Hematopoietic multipotent progenitor cell treated with erythropoietin and hydrocortisone succinate and interleukin-3 and kit ligand, for 6 days (in vitro differentiated cells): ENCODE measurements at places on chromosomes 7 and 10.

DNA sequence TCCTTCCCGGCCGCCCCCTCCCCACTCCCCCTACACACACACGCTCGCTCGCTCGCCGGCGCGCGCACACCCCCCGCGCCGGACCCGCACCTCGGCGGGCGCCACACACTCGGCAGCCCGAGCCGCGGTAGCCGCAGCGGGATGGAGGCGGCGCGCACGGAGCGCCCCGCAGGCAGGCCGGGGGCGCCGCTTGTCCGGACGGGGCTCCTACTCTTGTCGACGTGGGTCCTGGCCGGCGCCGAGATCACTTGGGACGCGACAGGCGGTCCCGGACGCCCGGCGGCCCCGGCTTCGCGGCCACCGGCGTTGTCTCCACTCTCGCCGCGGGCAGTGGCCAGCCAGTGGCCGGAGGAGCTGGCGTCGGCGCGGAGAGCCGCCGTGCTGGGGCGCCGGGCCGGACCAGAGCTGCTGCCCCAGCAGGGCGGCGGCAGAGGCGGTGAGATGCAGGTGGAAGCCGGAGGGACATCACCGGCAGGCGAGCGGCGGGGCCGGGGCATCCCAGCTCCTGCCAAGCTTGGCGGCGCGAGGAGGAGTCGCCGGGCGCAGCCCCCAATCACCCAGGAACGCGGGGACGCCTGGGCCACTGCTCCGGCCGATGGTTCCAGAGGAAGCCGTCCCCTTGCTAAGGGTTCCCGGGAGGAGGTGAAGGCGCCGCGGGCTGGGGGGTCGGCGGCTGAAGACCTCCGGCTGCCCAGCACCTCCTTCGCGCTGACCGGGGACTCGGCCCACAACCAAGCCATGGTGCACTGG is at the start of gene SORCS3:
Gene SORCS3 (plus strand): TSS at position 104 of the 750 bp plus-strand sequence.
- DNase-seq: no peak

DNA sequence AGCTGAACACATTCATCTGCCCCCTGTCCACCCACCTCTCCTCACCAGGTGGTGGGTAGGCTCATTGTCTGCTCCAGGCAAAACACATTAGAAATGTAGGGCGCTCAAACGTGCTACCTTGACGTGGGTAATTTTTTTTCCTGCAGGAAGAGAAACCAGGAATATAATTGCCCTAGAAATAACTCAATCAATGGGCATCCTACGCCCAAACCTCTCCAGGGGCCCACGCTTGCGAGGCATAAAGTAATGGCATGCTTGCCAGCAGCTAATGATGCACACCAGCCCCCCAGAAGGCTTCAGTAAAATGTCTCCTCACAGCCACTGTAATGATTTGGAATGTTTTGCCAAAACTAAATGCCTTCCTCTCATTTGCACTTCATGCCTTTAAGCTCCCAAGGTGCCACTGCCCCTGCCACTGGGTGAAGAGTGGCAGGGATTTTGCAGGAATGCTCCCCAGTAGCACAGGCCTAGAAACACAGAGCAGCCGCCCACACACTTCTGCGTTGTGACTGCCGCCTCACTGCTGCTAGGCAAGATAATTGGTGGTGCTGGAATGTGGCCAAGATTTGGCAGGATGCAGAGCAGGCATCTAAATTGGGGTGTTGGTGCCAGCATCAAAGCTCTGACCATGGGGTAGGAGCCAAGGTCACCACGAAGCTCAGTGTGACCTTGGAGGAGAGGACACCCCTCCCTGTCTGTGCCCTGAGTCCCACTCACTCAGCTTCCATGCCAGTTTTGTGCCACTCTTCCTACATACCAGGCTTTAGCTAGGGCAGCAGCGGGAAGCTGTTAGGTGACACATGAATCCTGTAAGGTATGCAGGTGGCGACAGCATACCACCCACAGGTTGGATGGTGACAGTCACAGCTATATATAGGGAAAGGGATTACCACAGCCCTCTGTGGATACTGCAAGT is 48.7 kb upstream of the PPP1R3C start:
- DNase-seq: peak; percentile 59

DNA sequence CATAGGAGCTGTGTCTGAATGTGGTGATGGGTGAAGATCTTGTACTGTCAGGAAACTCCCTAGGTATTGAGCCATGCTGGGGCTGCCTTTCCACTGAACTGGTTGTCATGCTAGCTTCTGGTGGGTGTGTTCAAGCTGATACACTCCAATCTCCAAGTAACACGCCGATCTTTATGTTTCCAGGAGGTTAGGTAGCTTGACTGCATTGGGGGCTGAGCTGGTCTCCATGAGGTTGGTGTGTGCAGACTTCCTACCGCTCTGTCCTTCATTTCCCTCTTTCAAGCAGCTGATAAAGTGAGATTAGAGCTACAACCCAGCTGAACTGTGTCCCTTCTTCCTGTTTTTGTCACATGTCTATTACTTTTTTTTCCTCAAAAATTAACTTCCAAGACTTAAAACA is 265.5 kb downstream of the ANKRD30A start:
- no peak for DNase-seq

GRCh38 chr7:2719007-2719406 is 31.0 kb downstream of the AMZ1 start:
- DNase-seq: peak; percentile 79

- DNase-seq: no peak
Observed at GRCh38 chr10:113479346-113480080, 73.3 kb upstream of the HABP2 start.

DNA sequence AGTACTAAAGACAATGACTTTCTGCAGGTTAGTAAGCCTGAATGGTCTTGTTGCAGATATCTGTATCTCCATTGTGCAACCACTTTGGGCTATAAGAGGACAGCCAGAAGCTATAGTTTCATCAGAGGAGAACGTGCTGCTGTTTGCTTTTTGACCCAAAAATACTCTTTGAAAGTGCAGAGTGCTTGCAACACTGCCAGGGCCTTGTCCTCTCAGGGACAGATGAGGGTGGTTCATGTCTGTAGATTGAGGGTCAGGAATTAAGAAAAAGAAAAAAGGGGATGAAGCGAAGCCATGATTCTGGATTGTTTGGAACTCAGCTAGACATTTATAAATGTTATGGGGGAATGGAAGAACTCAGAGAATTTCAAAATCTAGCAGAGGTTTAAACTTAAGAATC is 212.5 kb downstream of the SEC23IP start:
- DNase-seq: peak; percentile 3

DNA sequence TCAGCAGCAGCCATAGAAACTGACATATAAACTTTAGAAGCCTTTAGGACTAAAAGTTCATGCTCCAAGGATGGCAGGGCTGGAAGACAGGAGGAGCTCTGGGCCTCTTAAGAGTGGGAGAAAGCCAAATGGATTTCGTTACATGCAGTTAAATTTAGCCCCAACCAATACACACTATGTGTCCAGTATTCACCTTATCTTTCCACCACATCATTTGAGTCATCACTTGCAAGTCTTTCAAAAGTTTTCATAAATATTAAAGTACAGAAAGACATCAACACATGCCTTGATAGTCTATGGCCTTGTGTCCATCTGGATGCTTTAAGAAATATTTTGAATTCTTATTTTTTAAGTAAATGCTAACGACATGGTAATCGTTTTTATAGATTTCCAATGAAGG is 392.4 kb upstream of the LRRN3 start:
- DNase-seq: peak; percentile 1

DNA sequence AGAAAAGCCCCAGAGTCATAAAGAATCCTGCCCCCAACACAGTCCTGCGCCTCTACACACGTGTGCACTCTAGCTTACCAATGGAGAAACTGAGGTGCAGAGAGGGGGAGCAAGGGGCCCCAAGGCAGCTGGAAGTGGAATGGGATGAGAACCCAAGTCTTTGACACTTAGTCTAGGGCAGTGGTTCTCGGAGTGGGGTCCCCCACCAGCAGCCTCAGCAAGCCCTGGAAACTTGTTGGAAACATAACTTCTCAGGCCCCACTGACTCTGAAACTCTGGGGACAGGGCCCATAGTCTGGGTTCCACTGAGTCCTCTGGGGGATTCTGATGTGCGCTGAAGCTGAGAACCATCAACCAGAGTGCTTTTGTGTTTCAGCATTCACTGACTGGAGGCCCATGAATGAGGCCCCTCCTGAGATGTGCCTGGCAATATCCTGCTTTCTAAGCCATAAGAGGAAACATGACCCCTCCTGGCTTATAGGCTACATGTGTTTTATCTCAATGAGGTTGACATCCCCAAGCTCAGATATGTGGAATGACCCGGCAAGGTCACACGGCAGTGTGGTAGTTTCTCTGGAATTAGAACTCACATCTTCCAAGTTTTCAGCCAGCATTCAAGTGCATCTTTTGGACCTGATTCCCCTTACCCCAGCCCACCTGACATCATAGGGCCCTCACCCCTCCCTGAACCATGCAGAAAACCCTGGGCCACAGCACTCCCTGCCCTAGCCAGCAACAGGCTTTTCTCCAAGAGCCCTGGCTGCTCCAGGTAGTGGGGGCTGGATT is 147.3 kb upstream of the PCBD1 start:
- DNase-seq: no peak

DNA sequence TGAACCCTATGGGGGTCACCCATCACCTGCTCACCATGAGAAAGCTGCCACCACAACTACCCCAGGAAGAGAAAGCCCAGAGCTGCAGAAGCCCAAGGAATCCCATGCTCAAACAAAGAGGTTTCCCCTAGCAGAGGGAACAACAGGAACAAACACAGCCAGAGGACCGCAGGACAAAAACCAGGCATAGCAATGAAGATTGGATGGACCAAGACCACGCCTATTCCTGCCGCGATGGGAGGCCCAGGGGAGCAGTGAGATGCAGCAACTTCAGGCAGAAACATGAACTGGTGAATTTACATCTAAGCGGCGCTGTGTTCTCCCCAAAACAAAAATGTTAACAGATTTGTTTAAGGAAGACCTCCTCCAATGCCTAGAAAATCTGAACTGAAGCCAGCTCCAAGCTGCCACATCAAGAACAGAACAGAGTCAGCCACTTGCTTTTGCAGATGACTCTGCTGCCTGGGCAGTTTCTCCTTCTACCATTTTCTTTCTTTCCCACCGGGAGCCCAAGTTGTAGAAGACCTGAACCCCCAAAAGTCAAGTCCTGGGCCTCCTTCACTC is 134.2 kb upstream of the NEBL start:
- no peak for DNase-seq

DNA sequence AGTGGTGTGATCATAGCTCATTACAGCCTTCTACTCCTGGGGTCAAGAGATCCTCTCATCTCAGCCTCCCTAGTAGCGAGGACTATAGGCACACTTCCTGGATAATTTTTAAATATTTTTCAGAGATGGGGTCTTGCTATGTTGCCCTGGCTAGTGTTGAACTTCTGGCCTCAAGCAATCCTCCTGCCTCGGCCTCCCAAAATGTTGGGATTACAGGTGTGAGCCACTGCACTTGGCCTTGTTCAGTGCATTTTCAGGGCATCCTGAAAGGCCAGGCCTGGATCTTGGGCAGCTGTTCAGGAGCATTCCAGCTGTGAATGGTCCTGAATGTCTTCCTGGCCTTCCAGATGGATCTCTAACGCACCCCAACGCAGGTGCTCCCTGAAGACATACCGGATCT is 95.7 kb downstream of the PFKFB3 start:
- DNase-seq: no peak

DNA sequence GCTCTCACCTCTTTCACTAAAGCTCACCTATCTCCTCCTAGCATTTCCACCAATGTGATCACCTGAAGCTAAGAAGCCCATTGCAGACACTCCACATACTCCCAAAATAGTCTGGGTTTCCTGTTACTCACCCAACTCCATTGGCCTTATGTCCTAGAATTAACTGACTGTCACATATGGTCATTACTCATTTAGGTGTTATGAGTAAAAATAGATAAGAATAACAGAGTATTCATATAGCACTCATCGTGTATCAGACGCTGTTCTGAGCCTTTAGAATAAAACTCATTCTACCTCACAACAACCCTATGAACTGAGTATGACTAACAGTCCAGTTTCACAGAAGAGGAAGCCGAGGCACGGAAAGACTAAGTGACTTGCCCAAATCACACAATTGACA is 174.2 kb upstream of the NPVF start:
- no peak for DNase-seq

- no peak for DNase-seq
Observed at GRCh38 chr7:117011419-117012260, 58.3 kb downstream of the ST7 start.

DNA sequence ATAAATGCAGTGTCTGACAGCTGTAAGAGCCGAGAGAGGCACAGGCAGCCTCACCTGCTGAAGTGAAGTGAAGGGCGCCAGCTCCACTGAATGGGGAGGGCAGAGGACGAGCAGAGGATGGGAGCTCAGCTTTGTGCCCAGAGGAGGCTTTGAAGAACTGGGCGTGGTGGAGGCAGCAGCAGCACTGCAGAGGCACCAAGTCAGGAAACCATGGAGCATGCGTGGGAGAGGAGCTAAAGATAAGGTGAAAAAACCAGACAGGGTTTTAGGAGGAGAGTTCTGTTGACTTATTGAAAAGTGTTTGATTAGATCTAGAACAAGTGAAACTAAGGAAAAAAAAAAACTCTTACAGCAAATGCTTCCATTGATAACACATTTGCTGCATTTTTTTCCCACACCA is 216.4 kb downstream of the CXCL12 start:
- peak; percentile 1 for DNase-seq

DNA sequence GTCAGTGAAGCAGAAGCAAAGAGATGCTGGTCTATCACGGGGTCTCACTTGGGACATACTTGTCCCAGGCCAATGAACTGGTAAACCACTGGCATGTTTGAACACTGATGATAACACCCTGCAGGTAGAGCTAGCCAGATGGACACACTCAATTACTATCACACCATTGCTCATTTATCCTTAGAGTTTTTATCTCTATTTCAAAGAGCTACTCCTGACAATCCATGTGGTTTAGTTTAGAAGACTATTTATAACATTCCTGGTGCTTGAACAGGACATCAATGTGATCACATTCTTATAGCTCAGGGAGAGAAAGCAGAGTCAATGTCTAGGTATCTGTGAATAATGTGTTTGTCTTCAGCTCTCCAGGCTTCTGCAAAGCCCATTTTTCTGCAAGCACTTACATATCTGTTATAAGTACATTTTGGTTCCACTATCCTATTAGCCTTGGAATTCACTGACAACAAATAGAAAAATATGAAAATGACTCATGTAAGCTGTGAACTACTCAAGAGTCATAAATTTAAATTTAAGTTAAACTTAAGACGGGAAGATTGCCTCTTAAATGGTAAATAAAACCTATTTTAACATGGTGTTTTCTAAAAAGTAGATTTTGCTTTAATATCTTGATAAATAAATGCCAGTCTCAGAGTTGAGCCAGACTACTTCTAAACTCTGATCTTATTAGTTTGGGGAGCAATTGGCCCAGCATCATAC is 106.7 kb upstream of the MBL2 start:
- no peak for DNase-seq

GRCh38 chr7:140696024-140696679 is 356 bp upstream of the NDUFB2 start:
- peak; percentile 94 for DNase-seq

GRCh38 chr10:121579656-121580055 is 18.6 kb downstream of the FGFR2 start:
- no peak for DNase-seq
